ENCODE measurements at places on chromosomes 11 and 22.

DNA sequence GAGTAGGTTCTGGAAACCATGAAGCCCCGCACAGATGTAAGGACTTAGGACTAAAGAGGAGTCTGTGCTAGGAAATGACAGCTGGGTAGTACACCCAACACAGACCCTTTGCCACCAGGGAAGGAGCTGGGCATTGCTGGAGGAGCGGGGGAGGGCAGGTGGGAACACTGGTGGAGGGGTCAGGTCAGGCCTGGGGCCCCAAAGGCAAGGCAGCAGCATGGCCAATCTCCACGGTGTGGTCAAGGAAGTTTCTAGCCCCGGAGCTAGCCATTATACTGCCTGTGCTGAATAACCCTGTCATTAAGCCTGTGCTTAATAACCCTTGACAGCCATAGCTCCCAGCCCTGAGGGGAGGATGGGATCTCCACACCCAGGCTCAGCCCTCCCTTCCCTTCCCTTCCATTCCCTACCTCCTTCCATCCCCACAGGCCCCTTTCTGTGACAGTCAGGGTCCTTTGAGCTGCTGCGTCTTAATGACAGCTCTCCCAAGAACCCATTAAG, 2.1 kb downstream of the TMPRSS4 start:
- DNase-seq = no peak

DNA sequence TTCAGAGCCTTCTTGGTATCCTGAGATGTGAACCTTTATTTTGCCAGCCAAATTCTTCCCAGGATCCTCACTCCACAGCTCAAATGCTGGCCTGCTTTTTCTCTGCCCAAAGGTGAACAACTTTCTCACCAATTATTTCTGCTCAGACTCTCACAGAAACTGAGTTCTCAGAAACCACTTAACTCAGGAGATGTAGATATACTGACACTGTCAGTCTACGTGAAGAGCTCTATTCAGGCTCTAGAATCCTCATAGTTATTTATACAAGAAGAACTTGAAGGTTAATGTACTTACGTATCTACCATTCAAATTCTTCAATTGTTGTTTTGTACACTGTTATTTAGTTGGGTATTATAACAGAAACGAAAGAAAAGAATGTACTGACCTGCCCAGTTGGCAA, 666.1 kb downstream of the CNTN5 start:
- DNase-seq = no peak

GRCh38 chr22:50305393-50305922, 2.0 kb downstream of the PLXNB2 start:
- no peak for DNase-seq

GRCh38 chr11:60164550-60165075, 18.3 kb downstream of the MS4A6A start:
- no peak for DNase-seq

- DNase-seq = no peak
These were observed 28.4 kb downstream of the FADS3 start for GRCh38 chr11:61862714-61863547.

- DNase-seq = no peak
These were observed 48.0 kb downstream of the FAT3 start for GRCh38 chr11:92272651-92273050.

DNA sequence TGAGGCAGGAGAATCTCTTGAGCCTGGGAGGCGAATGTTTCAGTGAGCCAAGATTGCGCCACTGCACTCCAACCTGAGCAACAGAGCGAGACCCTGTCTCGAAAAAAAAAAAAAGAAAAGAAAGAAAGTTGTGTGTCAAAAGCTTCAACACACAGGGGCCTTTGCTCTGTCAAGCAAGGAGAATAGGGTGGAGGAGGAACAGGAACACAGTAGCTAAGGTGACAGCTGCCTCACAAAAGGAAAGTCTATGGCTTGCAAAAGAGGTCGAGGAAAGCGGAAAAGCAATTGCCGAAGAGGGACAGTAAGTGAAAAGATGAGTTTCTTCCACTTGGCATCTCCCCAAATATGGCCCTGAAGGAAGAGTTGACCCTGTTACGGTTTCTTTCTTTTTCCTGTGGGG, 26.5 kb upstream of the TMA7B start:
- DNase-seq = no peak

- no peak for DNase-seq
These were observed 430.0 kb downstream of the NTM start for GRCh38 chr11:131800452-131800851.

GRCh38 chr11:34624069-34624468, 3.2 kb downstream of the EHF start:
- no peak for DNase-seq

DNA sequence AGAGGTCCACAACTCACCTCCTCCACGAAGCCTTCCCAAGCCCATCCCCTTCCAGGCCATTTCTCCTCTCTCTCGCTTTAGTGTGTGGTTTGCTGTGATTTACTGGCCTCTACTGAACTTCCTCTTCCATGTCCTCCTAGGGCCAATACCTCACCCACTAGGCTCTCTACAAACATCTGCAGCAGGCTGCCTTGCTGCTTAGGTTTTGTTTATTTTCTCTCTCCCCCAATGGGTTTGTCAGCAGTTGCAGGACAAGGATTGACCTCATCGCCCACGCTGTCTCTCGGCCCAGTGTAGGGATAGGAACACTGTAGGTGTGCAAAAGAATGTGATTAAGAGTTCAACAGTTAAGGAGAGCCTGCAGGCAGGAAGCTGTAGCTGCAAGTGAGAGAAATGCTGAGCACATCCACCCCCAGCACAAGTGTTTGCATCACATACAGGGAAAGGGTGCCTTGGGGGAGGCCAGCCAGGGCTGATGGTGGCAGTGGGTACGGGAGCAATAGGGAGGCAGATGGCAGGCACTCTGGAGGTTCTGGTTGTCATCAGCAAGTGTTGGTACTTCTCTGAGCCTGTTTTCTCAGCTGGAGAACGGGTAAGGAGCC, 1.4 kb downstream of the PC start:
- peak; percentile 94 for DNase-seq

- DNase-seq = no peak
These were observed 568 bp downstream of the ALG8 start for GRCh38 chr11:78138694-78139421.

GRCh38 chr11:60005360-60005759, 11.6 kb upstream of the OOSP4B start:
- no peak for DNase-seq

GRCh38 chr11:105219269-105219668, 79.7 kb upstream of the CARD18 start:
- DNase-seq = no peak

GRCh38 chr11:43573233-43573632, 107.3 kb upstream of the HSD17B12 start:
- DNase-seq = no peak

DNA sequence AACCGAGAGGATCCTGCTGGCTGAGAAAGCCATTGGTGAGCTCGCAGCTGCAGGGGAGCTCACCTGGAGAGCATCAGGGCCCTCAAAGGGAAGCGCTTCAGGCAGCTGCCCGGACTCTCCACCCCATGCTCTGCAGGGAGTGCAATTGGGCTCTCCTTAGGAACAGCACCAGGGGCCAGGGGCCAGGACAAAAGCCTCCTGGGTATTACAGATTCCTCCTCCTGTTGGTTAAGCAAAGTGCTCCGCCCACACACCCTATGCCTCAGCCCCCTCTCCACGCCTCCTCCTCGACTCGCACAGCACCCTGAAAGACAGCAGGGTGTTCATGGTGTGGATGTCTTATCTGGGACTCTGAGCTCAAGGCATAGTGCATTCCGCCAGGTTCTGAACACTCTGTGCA, 139.9 kb downstream of the SHANK2 start:
- DNase-seq = no peak

DNA sequence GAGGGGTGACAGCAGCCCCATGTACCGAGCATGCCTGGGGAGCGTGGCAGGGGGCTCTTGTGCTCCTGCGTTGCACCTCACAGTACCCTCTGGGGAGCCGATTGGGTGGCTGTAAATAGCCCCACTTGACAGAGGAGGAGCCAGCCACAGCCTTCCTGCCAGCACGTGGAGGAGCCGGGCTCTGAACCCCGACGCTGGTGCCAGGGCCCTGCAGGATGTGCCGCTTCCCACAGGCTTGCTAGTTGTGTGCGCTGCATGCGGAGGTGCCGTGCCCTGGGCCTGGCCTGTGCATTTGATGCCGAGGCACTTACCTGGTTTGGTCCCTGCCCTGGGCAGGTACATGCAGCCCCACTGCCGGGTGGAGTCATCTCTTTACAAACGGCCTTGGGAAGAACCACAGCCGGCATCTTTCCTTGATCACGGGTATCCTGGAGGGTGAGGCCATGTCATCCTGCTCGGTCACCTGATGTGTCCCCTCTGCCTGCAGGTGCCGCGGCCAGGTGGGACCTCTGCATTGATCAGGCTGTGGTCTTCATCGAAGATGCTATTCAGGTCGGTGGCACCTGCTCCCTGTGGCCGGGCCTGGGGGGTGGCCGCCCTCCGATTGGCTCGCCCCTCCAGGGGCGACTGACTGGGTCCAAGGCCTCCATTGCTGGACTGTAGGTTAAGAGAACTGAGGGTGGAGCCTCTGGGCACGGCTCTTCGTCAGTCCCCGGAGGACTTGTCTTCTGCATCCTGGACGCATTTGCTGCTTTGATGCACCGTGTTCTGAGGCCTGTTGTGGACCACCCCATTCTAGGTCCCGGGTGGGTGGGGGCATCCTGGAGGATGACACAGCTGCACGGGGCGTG, 5.0 kb downstream of the TPCN2 start:
- no peak for DNase-seq

DNA sequence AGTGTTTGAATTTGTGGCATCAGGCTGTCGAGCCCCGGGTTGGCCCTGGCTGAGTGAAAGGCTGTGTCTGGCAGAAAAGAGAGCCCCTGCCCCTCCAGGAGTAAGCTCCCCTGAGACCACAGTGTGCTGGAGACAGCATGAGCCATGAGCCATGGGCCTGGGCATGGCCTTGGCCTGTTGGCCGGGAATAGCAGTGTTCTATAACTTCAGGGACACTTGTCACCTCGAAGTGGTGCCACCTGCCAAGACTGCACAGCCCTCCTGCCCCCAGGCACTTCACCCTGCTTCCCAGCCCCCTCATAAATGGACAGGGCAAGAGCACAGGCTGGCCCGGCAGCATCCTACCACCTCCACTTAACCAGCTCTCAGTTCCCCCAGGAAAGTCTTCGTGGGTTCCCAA, 20.7 kb upstream of the SUSD2 start:
- no peak for DNase-seq

- no peak for DNase-seq
These were observed 244.7 kb downstream of the ETS1 start for GRCh38 chr11:128342511-128343134.

DNA sequence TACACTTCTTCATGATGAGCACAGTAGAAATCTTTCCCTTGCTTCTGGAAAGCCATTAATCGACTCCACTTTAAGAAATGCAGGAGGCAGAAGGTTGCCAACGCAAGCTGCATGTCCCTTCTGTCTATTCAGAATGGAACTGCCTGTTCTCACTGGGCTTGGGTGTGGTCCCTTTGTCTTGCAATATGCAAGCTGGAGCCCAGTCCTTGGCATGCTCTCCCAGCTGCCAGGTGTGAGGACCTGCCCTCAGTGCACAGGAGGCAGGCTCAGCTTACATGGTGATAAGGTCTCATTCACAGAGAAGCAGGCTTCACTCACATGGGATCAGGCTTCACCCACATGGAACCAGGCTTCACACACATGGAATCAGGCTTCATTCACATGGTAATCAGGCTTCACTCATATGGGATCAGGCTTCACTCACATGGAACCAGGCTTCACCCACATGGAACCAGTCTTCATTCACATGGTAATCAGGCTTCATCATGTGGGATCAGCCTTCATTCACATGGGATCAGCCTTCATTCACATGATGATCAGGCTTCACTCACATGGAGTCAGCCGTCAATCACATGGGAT, 59.2 kb upstream of the USP47 start:
- no peak for DNase-seq

- DNase-seq = peak; percentile 68
These were observed 13.1 kb downstream of the B3GNT6 start for GRCh38 chr11:77047007-77047927.

DNA sequence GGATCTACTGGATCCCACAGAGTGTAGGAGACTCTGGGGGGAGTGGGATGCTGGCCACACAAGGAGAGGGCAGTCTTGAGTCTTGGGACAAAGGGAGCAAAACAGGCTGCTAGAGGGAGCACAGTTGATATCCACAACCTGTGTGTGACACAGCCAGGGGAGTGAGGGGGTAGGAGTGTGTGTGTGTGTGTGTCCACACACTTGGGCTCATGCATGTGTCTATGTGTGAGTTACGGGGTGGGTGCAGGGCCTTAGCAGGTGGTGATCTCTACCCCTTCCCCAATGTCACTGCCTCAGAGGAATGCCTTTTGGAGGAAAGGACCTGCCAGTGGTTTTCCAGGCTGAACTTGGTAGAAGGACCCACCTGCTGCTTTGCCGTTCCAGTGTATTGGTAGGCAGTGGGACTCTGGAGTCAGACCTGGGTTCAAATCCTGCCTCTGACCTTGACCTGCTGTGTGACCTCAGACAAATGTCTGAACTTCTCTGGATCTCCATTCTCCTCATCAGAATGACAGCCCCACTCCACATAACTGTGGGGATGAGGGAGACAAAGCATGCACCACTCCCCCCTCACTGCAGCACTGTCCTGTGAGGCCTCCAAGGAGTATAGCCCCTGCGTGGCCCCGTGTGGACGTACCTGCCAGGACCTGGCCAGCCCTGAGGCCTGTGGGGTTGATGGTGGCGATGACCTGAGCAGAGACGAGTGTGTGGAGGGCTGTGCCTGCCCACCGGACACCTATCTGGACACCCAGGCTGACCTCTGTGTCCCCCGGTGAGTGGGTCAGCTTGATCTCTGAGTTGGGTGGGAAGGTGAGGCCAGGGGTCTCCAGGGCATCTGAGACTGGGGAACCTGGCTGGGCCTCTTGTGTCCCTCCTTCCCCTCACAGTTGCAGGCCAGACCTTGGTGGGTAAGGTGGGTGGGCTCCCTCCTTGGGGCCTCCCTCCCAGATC, 27.4 kb downstream of the OTOG start:
- no peak for DNase-seq

GRCh38 chr11:91308069-91308468, 916.5 kb upstream of the FAT3 start:
- no peak for DNase-seq

All from non-pigmented ciliary epithelial cell (primary cell).